ENCODE measurements at places on chromosomes 7 and 10.

- no peak for DNase-seq
Measured at GRCh38 chr10:117928741-117929140, 118.0 kb downstream of the RAB11FIP2 start.

- DNase-seq, result no peak
Measured at GRCh38 chr10:126701526-126701925, 31.0 kb upstream of the C10orf90 start.

- no peak for DNase-seq
Measured at GRCh38 chr10:88221010-88221973, 357.9 kb downstream of the PTEN start.

DNA sequence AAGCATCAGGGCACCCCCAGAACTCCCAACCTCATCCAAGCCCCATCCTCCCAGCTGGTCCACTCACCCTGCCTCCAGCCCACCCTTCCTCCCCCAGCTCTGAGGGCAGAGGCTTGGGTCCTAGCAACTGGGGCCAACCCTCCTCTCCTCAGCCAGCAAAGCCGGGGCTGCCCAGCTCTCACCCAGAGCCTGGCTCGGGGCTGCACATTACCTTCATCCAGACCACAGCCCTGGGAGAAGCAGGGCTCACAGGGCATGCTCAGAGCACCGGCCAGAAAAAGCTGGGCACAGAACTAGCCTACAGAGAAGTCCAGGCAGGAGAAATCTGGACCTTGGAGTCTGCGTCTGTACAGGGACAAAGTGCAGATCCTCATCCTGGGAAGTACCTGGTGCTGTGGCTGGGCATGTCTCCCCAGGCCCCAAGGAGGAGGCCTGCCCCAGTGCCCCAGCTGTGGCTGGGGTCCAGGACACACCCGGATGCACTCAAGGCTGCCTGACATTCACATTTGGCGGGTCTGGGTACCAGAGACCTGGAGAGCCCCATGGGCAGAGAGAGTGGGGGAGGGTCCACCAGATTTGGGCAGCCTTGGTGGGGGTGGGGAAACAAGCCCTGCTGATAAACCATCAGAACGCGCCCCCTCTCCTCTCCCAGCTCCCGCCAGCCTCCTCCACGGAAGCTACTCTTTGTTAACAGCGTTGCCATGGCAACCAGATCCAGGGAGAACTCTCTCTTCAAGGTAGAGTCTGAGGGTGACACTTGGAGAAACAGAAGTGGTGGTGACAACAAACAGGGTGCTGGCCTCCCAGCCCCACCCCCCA, 5.1 kb downstream of the RASGEF1A start:
- DNase-seq, result no peak

DNA sequence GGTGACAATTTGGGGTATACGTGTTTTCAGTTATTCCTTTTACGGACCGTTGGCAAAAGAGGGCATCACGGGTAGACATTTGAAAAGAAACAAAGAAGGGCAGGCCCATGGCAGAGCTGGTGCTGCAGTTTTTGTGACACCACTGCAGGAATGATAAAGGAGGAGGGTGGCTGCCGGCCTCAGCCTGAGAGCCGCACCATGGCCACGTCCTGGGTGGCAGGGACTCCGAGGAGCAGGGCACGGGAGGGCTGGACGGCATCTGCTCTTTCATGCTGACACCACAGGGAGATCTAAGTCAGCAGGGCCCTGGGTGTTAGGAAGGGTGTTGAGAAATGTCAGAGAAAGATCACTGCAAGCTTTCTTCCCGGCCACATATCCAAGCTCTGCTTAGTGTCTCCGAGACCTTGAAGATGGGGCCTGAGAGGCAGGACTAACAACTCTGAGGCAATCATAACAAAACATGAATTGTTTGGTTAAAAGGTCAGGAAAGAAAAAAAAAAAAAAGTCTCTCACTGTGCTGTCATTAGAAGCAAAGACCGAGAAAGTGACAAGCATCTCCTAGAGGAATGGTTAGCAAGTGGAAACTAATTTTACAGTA, 36.6 kb downstream of the INSYN2A start:
- DNase-seq, result no peak

- no peak for DNase-seq
Measured at GRCh38 chr10:21473541-21473940, 51.9 kb downstream of the SKIDA1 start.

GRCh38 chr7:143418681-143419458, 10.2 kb upstream of the EPHA1 start:
- no peak for DNase-seq

DNA sequence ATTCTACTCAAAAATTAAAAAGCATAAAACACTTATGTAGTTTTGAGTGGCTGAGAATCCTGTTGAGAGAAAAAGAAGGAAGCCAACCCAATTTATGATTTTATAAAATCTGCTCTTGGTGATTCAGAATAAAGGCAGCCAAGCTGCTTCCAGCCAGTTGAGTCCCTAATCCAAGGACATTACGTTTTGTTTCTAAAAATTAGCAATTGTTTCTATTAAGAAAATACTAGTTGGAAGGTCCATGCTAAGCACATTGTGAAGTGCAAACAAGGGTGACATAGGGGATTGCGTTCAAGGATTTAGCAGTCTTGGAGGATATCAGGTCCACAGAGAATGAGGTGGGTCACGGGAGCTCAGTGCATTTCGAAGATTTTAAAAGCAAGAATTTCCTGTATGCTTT, 987.7 kb downstream of the TYW1 start:
- DNase-seq, result no peak

DNA sequence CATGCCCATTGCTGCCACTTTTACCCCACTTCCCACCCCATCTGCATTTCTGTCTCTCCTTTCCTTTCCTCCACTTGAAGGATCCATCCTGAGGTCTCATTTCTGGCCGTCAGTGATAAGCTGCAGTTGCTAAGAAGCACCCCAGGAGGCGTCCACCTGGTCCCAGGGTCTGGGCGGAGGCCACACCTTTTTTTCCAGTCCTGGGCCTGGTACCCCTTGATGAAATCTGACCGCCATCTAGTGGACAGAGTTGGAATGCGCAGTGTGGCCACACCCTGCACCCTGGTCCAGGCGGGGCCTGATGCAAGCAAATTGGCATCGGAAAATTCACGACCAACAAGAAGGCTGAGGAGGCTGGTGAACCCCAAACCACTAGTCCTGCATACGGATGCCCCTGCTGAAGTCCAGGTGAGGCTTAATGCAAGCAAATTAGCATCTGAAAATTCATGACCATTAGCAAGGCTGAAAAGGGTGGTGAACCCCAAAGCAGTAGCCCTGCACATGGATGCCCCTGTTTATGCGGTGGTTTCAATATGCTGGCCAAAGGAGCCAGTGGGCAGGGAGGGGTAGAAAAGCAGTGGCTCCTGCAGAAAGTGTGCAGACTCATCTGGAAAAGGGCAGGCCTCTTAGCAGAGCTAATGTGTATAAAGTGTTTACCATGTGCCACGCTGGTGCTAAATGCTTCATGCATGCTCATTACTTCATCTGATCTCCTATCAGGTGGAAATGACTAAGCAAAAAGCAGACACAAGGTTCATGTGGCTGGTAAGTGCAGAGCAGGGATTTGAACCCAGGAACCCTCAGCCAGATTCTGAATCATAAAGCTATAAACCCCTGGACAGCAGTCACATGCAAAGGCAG, 43.2 kb downstream of the GPAM start:
- peak; percentile 42 for DNase-seq

DNA sequence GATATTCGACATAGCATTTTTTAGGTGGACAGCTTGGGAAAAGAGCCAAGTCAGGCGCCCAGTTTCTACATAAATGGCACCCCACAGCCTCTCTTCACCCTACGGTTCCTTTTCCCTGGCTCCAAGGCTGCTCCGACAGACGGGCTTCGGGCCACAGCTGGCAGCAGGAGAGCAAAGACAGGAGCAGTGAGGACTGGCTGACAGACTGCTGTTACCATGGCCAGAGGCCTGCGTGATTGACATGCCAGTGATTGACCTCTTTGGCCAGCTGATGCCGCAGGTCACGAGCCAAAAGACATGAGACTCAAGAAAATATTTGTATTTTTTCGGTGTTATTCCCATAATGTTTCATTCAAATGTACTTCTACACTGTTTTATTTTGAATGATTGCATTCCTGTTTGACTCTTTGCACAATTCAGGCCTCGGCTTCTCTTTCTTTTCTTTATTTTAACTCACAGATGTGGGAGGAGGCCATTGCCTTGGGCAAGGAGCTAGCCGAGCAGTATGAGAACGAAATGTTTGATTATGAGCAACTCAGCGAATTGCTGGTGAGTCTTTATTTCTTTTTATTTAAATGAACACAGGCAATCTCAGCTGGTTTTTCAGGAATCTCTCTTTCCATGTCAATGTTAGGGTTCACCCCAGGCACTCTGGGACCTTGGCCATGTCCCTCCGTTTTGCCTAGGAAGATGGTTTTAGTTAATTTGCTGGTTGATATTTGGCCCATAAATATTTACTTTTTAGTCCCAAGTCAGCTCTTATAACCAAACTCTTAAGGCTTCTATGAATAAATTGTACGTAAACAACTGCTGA, 146.3 kb upstream of the NPS start:
- DNase-seq, result no peak

- DNase-seq, result no peak
Measured at GRCh38 chr7:73779517-73779916, 9.4 kb upstream of the CLDN3 start.

GRCh38 chr7:155715111-155715805, 70.8 kb downstream of the RBM33 start:
- no peak for DNase-seq

DNA sequence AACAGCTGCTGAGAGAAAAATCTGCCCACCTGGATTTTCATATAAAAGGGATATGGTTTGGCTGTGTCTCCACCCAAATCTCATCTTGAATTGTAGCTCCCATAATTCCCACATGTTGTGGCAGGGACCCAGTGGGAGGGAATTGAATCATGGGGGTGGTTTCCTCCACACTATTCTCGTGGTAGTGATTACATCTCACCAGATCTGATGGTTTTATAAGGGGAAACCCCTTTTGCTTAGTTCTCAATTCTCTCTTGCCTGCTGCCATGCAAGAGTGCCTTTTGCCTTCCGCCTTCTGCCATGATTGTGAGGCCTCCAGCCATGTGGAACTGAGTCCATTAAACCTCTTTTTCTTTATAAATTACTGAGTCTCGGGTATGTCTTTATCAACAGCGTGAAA, 20.8 kb upstream of the MKI67 start:
- no peak for DNase-seq

GRCh38 chr7:44094365-44094764, 9.8 kb upstream of the AEBP1 start:
- DNase-seq, result no peak

- no peak for DNase-seq
Measured at GRCh38 chr10:93917064-93917391, 23.2 kb downstream of the SLC35G1 start.

Measured in tibial artery (tissue), 4 donors.